ENCODE measurements at places on chromosomes 3 and 15.

DNA sequence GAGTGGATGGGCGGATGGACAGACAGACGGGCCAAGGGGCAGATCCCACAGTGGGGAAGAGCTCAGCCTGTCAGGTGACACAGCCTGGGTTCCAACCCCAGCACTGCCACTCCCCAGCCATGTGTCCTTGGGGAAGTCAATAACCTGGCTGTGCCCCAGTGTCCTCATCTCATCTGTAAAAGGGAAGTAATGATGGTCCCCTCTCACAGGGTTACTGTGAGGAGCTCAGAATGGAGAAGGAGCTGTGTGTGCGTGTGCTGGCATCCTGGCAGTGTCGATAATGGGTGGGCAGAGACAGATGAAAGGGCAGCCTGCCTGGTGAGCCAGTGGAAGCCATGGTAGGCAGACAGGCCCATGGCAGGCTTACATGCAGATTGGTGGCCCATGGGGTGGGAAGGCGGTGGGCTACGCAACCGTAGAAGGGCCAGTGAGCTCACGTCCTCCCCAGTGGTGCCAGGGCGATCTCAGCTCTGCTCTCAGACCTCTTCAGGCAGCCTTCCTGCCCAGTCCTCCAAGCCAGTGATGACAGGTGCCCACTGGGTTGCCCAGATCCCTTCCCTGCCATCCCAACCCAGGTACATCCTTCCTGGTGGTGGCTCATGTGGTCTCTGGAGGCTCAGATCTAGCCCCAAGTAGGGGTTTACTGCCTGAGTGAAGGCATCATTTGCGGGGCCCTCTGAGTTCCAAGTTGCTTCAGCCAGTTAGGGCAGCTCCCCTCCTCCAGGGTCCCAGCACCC is 2.3 kb upstream of the DNAJB8 start:
- no peak for DNase-seq

DNA sequence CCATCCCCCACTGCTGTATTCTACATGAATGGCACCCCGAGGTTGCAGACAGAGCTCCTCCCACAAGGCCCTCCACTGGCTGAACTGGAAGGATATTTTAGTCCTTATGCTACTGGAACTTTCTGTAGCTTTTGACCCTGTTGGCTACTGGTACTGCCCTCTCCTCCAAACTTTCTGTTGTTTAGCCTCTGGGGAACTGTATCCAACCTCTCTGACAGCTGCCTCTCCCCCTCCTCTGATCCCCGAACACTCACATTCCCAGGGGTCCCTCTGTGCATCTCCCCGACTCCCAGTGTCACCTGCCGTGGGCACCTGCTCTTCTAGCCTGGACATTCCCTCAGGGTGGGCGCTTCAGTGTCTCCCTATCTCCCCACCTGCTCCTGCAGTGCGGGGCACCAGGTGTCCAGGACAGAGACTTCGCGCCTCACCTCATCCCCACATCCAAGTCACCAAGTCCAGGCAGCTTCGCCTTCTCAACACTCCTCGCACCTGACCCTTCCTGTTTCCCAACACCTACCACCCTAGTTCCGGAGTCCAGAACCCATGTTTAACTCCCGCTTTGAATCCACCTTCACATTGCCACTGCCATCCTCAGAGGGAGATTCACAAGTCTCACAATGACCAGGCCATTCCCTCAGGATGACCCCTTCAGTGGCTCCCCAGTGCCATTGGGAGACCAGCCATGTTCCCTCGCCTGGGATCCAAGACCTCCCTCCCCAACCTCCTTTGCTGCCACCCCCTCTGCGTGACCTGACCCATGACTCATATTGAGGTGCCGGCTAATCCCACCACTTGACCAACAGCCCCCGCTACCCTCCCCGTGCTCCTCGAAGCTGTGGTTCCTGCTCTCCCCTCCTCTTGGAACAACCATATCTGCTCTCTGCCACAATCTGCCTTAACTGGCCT is 34.2 kb downstream of the BDH1 start:
- no peak for DNase-seq

DNA sequence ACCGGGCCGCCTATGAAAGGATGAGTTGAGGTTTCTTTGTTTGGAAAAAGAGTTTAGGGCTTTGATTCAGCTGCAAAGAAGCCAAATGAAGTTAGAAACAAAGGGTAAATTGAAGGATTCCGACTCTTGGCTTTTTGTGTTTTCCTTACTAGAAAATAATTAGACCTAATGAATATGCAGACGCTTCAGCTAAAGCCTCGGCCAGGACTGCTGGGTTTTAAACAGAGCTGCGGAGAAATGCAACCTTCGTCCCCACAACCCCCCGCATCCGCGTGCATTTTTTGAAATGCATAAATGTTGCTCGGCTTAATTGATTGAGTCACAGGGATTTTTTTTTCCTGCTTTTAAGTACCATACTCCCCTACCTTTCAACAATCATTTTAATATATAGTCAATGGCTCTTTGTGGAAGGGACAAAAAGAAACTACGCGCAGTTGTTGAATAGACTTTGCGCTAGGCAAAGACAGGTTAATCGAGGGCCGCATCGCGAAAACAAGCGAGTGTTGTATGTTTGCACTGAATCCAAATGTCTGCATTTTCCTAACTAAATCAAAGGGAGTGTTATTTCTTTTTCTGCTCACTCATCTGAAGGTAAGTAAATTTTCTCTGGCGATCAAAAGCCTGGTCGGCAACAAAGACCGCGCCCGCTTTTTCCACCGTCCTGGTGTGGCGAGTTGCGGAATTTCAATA is 1.3 kb upstream of the ZIC4 start:
- DNase-seq = no peak

GRCh38 chr3:159781867-159782266 is 206.8 kb upstream of the IL12A start:
- no peak for DNase-seq

DNA sequence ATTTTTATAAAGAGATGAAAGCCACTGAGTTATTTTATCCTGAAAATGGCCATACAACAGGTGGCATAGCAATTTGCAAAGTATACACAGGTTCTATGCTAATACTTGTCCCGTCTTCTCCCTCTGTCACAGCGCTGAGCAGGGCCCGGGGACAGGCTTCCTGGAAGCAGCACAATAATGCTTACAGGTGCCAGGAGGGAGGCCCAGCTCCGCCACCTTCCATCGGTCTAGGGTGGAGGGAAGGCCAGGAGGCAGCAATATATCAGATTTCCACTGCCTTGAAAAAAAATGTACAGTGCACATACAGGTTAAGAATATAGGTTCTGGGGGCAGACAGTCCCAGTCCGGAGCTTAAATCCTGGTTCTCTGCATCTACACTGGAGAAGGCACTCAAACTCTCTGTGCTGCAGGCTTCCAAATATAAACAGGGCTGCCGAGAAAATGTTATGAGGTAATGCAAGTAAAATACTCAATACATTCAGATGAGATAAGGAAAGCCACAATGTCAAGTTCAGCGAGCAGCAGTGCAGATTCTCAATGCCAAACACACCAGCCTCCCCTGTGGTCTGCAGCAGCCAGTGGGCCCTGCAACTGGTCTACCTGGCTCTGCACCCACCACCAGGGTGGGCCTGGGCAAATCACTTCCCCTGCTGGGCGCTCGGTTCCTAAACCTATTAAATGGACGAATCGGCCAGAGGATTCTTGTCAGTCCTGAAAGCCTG is 189.6 kb downstream of the XXYLT1 start:
- DNase-seq = peak; percentile 58

GRCh38 chr3:45355351-45355750 is 33.0 kb upstream of the LARS2 start:
- no peak for DNase-seq

- no peak for DNase-seq
Measured at GRCh38 chr3:108403686-108404345, 106.6 kb downstream of the MYH15 start.

DNA sequence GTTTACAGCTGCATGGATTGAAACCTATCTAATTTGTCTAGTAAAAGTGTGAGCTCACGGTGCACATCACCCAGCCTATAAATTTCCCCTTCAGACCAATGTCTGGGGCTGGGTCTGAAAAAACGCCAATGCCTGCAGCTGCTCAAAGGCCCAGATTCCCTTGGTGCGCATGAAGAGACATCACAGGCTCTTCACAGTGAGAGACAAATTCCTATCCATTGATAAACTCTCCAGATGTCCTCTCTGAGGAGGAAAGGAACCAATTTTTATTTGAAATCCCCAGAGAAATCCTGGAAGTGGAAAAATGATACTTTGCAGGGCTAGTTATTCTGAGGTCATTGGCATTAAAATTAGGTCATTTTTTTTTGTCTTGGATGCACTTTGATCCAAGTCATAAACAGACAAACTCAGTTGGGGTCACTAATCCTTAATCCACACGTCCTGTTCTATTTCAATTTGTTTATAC is 360.5 kb downstream of the EPHA3 start:
- DNase-seq = no peak

GRCh38 chr3:94011233-94011711 is 17.1 kb downstream of the STX19 start:
- no peak for DNase-seq

- DNase-seq = no peak
Measured at GRCh38 chr3:185558395-185558794, 6.0 kb upstream of the LIPH start.

Data from kidney glomerular epithelial cell (primary cell).